ENCODE measurements at places on chromosomes 13 and 19. TPM values are rescaled to one million over a fixed set of nuclear protein-coding genes. Genes with fewer than 3 reads are reported as not detected.

Gene GPR183
- total RNA-seq, result 0.15 TPM

Gene CALR3
- not detected for total RNA-seq

DNA sequence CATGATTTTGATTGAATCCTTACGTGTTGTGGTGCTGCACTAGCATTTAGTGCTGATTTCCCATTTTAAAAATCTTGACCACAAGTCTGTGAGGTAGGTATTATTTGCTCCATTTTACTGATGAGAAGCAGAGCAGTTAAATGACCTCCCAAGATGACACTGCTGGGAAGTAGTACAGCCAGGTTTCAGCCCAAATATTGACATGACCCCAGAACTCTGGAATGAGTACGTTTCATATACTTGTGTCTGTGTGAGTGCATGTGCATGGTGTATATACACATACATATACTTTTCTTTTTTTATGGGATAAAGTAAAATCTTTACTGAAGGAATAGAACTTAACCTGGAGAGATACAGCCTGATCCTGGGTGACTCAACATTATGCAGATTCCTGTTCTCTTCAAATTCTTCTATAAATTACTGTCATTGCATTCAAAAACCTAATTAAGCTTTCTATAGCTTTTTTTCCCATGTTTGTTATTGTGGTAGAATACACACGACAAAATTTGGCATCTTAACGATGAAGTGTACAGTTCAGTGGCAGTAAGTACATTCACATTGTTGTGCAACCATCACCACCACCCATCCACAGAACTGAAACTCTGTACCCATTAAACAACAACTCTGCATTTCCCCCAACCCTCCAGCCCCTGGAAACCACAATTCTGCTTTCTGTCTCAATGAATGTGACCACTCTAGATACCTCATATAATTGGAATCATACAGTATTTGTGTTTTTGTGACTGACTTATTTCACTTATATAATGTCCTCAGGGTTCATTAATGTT, 311.9 kb downstream of the MTUS2 start:
- no peak for DNase-seq

Gene ZNF382
- total RNA-seq, result 1.6 TPM

Gene TNFSF9
- 2.9 TPM for total RNA-seq

DNA sequence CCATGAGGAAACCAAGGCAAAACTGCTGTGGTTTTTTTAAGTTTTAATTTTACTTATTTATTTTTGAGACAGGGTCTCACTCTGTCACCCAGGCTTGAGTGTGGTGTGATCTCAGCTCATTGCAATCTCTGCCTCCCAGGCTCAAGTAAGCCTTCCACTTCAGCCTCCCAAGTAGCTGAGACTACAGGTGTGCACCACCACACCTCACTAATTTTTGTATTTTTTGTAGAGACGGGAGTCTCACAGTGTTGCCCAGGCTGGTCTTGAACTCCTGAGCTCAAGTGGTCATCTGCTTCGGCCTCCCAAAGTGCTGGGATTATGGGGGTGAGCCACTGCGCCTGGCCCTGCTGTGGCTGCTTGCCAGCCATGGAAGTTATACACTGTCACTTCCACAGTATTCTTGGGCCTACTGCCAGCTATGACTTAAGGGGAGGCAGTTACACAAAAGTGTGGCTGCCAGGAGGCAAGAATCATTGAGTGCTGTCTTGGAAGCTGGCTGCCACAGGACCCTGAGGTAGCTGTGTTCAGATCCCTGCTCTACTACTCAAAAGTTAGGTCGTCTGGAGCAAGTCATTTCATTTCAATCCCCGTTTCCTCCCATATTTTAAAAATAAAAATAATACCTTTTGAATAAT, 12.7 kb downstream of the FARP1 start:
- DNase-seq, result no peak

DNA sequence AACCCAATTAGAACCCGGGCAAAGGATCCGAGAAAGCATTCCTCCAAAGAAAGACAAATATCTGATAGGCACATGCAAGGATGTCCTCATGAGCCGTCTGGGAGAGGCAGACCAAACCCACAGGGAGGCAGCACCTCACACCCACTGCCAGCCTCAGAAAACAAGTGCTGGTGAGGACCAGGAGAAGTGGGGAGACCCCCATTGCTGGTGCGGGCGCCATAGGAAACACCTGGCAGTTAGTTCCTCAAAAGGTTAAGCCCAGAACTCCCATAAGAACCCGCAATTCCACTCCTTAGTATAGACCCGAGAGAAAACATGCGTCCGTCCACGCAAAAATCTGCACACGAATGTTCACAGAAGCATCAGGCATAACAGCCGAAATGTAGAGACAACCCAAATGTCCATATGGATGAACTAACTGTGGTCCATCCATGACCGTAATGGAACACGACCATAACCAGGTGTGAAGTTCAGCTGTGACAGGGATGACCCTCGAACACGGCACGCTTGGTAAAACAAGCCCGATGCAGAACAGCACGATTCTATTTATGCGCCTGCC, 7.9 kb downstream of the ZNF787 start:
- no peak for DNase-seq

- DNase-seq, result no peak
Observed at GRCh38 chr19:19508217-19508616, 7.1 kb downstream of the TSSK6 start.

DNA sequence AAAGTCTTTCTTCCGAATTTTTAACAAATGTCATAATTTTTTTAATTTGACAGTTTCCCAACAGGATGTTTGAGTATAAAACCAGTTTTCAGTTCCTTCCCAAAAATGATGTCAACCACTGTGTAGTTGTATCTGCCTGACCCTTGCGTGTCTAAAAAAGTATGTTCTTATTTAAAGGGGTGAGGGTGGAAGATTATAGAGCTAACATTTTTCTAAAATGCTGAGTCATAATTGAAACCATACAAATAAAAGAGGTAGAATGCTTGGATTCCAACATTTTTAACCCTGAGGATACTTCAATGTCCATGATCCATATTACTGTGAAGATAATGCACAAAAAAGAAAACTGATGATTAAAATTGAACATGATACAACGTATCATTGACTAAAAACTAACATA, 1388.8 kb downstream of the UQCRFS1 start:
- DNase-seq, result no peak

DNA sequence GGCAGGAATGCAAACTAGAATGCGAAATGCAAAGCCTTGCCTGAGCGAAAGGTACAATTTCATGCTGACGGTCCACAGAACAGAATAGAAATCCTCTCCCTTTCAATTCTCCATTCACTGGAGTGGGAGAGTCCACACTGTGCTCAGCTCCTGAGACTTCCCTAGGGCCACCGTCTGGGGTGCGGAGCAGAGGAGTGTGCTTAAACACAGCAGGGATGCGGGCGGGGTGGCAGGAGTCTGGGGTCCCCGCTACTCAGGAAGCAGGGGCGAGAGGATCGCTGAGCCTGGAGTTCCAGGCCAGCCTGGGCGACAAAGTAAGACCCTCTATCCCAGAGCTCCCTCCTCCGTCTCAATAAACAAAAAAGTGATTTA, 552 bp upstream of the ZNF816 start:
- no peak for DNase-seq

DNA sequence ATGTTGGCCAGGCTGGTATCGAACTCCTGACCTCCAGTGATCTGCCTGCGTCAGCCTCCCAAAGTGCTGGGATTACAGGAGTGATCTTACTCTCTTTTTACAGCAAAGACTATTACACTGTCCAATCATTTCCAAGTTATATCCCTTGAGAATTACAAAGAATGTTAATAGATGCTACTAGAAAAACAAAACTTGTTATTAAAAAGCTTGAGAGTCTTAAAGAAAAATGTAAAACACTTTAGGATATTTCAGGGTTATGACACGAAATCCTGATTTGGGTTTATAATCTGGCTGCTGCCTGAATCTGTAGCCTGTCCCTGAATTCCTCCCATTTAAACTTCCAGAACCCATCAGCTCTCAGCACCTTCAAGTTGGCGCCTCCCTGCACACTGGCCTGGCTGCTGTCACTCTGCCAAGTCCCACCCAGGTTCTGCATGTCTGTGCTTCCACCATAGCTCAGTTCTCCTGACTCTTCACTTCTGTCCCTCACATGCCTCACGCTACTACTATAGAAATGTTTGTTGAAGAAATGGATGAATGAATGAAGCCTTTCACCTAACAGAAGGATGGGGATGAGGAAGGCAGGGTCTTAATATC, 55.8 kb upstream of the RFXAP start:
- no peak for DNase-seq

DNA sequence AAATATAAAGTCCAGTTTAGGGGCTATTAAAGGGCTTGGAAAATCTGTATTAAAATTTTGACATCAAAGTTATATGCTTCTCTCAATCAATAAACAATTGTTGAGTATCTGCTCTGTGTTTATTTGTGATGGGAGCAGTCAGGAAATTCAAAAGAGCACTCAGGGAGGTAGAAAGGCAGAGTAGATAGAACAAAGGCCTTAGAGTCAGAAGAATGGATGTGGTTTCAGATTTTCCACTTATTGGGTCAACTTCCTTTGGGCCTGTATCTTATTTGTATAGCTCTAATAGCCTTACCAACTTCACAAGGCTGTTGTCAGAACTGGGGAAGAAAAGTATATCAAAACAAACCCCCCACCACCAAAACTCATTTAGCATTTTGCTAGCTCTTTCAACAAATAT, 302.6 kb downstream of the SPRY2 start:
- no peak for DNase-seq

GRCh38 chr13:93847162-93847561, 620.6 kb downstream of the GPC6 start:
- DNase-seq, result no peak

- no peak for DNase-seq
Observed at GRCh38 chr13:102441085-102441484, 39.2 kb upstream of the FGF14 start.

Gene CLASRP
- total RNA-seq, result 72.4 TPM

- DNase-seq, result no peak
Observed at GRCh38 chr19:39196860-39197562, at the start of gene NCCRP1. TSS of gene NCCRP1 (plus strand) at chr19:39196964. CDS start at chr19:39196983, 19 bp downstream.

DNA sequence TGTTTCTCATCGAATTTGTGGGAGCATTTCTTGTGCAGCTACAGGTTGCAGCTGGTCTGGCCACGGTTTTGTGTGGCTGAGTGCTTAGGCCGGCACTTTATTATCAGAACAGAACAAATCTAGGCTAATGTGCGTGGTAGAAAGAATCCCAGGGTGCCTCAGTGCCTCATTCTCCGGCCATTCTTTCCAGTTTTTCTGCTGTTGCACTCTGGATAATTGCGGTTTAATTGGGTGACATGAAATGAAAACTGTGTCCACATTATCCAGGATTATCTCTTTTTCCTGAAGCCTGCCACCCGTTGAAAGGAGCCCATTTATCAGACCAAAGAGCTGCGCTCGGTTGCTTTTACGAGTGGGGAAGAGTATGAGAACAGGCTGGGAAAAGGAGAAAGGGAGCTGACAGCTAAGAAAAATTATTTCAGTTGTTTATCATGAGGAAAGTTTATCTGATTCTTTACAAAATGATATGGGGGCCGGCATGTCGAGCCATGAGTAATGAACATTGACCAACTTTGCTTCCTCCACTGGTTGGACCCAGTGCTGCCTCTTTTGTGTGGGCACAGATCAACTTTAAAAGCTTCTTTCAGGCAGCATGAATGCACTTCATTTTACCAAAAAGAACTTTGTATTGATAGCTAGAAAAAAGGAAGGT, 117.0 kb upstream of the SOX21 start:
- DNase-seq, result no peak

GRCh38 chr19:30662211-30662861, 290.2 kb downstream of the ZNF536 start:
- DNase-seq, result no peak

GRCh38 chr19:17933414-17934129, 757 bp downstream of the CCDC124 start:
- DNase-seq, result no peak

Gene MRPL4
- total RNA-seq, result 62.8 TPM

DNA sequence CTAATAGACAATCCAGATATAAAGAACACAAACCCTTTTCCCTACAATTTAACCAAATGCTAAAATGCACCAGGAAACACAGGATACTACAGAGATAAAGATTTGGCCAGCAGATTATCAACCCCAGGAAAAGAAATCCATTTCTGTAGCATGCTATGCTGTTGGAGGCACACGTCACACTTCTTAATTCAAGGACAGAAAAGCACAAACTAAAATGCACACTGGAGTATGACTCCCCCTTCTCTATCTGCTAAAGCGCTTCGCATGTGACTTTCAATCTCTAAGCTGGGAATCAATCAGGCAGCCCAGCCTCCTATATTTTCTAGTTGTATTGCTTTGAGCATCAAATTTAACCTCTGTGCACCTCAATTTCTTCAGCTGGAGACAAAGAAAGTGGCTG, 22.2 kb downstream of the ABCC4 start:
- DNase-seq, result no peak

GRCh38 chr19:33465834-33466233, 55.8 kb downstream of the PEPD start:
- no peak for DNase-seq

Gene LILRB5
- total RNA-seq, result 0.05 TPM

GRCh38 chr19:1749373-1750342, 3.6 kb upstream of the ONECUT3 start:
- DNase-seq, result no peak

Data from Panc1 (cell line).